ENCODE measurements at places on chromosomes 1 and 21.

DNA sequence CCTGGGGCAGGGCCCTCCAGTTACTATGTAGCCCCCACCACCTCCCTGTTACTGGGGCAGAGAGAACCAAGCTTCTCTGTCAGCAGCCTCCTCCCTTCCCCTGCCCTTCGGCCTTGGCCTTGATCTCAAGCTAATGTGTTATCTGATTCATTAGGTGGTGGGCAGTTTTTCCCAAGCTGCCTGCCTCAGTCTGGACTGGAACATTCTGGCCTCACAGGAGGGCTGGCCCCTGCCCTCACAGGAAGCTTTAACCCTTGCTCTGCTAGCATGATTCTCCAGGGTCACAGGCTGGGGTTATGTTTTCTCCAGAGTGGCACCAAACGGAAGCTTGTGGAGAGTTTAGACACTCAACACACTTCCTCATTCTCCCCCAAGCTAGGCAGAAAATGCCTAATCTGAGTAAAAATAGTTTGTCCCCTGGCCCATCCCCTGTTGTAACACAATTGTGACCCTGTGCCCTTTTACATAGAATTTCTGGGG is 37.2 kb upstream of the SLC6A9 start:
- DNase-seq: peak; percentile 36

- DNase-seq: no peak
These were observed 105.0 kb downstream of the COP1 start for GRCh38 chr1:176101951-176102642.

DNA sequence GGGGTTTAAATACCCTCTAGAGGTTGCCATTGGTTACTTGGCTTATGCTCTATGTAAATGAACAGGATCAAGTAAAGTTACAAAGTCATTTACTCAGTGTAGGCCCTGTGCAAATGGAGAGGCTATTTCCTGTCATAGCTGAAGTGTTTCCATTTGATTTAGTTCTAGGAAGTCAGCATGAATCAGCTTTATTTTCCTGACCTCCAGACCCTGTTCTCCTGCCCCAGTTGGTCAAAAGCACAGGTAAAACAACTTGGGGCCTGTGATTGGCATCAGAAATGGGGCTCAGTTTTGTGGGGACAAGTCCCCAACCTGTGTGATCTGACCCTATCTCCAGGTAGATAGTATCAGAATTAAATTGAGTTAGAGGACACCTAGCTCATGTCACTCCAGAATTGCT is 239.9 kb downstream of the HHAT start:
- no peak for DNase-seq

DNA sequence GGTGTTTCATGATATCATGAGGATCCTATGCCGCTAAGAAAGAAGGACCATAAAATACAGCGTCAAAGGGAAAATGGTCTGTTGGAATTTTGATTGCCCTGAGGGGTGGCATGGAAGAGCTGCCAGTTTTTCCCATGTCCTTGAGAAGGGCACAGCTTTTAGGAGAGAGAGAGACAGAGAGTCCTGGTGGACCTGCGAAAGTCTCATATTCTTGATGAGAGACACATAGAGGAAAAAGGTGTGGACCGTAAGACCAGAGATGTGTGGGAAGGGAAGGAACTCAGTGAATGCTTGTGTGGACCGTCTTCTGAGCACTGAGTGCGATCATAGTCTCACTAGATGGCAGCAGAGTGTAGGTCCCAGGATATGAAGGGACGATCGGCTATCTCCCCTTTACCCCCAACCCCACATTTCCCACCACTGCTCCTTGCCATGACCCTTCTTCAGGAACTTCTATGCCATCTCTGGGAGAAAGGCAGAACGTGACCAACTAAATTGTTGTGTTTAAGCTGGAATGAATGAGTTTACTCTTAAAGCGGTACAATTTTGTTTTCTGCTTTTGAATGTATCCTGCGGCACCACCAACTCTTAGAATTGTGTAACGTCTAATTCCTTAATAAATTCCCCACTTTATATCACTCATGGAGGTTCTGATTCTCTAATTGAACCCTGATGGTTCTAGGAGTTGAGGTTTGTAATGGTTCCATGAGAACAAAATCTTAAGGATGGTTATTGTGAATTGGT is 117.7 kb downstream of the CTH start:
- DNase-seq: no peak

- no peak for DNase-seq
These were observed 97.4 kb upstream of the KRTAP19-8 start for GRCh38 chr21:31135531-31136184.

- no peak for DNase-seq
These were observed 23.2 kb upstream of the DENND1B start for GRCh38 chr1:197798492-197798891.

GRCh38 chr1:121444096-121444495 is 259.3 kb downstream of the SRGAP2C start:
- DNase-seq: no peak

DNA sequence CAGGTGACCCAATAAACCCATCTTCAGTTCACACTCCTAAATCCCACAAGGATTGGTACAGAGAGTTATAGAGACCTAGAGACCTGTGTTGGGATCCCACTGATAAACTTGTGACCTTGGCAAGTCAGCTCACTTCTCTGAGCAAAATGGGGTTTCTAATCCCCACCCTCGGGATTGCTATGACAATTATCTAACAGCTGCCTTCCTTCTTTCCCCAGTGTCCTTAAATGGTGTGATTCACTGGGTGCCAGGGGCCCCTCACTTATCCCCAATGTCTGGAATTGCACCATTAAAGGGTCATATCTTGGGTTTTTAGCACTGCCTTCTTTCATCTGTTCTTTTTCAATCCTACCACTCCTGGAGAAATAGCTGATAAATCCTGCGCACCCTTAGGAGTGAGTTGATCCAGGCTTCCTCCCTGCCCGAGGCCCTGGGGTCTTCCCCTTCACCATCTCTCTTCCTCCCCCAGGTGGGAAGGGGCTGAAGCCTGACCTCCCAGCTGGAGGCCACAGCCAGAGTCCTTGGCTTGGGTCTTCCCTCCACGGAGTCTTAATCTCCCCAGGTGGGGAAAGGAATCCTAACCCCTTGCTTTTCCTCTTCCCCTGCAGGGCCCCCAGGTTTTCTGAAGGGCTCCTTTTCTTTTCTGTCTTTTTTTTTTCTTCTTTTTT is 39.7 kb downstream of the LACTBL1 start:
- no peak for DNase-seq

- DNase-seq: peak; percentile 50
These were observed 74.0 kb upstream of the SAMSN1 start for GRCh38 chr21:14620152-14620551.

GRCh38 chr1:16967095-16967575 is 13.3 kb downstream of the MFAP2 start:
- no peak for DNase-seq

GRCh38 chr21:46503922-46504550 is 45.3 kb downstream of the DIP2A start:
- DNase-seq: peak; percentile 55

DNA sequence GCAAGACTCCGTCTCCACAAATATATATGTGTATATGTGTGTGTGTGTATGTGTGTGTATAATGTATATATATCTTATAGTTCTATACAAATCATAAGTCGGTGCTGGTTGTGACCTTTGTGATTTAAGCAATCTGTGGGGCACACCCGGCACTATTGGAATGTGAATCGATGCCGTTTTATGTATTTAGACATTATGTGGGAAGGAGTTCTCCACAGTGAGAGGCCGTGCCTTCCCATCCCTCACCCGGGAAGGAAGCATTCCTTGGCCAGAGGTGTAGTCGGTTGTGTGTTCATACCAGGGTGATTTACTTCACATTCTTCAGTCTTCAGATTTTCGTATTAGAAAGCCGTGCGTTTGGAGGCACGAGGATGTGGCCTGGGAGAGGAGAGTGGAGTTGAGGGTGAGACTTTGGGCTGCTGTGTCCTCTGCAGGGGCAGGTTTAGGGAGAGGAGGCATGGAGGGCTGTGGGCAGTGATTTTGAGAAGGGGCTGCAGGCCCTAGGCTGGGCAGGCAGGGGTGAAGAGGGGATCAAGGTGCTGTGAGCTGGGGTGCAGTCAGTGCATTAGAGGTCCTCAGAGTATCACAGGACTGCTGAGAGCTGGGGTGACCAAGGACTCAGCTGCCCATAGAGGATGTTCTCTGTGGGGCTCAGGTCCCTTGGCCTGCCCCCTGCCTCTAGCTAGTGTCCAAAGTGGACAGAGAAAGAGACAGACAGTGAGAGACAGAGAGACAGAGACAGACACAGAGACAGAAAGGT is 57.7 kb downstream of the TRIM11 start:
- DNase-seq: no peak

GRCh38 chr1:17239420-17239819 is 9.5 kb upstream of the PADI3 start:
- peak; percentile 55 for DNase-seq

- no peak for DNase-seq
These were observed 131.3 kb downstream of the CACHD1 start for GRCh38 chr1:64601207-64601606.

- DNase-seq: no peak
These were observed 226.5 kb downstream of the FOXD2 start for GRCh38 chr1:47664356-47664755.

DNA sequence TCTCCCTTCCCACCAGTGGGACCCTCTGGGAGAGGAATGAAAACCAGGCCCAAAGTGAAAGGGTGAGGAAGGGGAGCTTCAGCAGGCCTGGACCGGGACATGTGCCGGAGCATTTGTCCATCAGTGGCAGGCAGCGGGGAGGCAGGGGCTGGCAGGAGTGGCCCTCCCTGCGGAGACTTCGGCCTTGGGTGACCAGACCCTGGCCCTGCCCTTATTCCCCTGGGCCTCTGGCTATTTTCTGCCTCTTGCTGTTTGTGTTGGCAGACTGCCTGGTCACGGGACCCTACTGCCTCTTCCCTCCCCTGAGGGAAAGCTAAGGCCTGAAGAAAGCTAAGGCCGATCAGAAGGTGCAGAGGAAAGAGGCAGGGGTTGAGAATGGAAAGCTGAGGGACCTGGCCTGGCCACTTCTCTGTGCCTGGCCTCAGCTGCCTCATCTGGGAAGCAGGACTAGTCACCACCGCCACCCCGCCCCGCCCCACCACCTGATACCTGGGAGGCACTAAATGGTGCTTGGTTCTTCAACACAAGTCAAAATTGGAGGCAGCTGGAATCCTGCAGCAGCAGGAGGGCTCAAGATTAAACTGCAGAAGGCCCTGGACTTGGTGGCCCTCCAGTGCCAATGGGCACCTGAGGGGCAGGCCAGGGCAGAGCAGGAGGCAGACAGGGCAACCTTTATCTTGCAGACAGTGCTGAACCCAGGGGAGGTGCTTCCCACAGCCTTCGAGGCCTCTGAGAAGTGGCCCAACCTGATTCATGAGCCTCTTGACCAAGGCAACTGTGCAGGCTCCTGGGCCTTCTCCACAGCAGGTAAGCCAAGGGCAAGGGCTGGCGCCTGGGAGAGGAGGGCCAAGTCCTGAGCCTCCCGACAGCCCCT is 7.9 kb downstream of the TINAGL1 start:
- no peak for DNase-seq

GRCh38 chr1:211009944-211010343 is 124.0 kb downstream of the KCNH1 start:
- no peak for DNase-seq

DNA sequence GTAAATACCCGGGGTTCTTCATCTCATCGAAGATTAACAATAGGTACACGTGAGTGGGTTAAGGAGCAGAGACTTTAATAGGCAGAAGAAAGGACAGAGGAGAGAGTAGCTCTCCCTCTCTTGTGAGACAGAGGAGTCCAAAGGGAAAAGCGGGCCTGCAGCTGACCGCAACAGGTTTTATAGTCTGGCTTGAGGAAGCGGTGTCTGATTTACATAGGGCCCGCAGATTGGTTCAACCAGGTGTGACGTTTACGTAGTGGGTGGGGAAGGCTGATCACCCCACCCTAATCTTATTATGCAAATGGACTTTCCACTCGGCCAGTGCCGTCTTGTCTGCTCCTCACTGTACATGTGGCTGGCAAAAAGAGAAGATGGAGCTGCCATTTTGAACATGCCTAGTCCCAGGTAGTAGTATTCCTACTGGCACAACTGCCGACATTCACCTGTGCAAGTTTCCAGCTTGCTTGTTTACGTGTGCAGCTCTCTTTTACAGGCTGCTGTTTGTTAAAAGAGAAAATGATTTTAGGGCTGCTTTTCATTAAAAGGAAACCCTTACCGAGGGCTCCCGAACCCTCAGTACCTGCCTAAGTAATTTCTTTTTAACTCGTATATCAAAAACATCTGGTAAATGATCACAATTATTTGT is 10.6 kb downstream of the CDC14A start:
- DNase-seq: no peak

- DNase-seq: no peak
These were observed 5.3 kb upstream of the AMIGO1 start for GRCh38 chr1:109514846-109515245.

GRCh38 chr1:112722601-112723510 is 7.7 kb upstream of the PPM1J start:
- DNase-seq: no peak

GRCh38 chr1:241308471-241308870 is 48.5 kb downstream of the RGS7 start:
- DNase-seq: no peak

DNA sequence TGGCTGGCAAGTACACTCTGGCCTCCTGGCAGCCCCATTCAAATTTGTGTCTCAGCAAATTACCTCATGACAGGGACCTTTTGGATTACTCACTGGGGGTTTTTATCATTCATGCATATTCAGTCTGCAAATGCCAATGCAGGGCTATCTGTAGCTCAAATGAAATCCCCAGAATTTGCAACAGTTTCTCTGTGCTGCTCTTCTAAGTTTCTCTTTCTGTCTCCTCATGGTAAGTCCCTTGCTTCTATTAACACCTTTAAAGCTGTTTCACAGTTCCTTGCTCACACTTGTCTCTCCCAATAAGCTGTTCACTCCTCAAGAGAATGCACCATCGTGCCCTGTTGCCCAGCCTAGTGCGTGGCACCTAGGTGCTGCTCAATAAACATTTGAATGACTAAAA is 3.3 kb upstream of the FAM78B start:
- DNase-seq: peak; percentile 51

DNA sequence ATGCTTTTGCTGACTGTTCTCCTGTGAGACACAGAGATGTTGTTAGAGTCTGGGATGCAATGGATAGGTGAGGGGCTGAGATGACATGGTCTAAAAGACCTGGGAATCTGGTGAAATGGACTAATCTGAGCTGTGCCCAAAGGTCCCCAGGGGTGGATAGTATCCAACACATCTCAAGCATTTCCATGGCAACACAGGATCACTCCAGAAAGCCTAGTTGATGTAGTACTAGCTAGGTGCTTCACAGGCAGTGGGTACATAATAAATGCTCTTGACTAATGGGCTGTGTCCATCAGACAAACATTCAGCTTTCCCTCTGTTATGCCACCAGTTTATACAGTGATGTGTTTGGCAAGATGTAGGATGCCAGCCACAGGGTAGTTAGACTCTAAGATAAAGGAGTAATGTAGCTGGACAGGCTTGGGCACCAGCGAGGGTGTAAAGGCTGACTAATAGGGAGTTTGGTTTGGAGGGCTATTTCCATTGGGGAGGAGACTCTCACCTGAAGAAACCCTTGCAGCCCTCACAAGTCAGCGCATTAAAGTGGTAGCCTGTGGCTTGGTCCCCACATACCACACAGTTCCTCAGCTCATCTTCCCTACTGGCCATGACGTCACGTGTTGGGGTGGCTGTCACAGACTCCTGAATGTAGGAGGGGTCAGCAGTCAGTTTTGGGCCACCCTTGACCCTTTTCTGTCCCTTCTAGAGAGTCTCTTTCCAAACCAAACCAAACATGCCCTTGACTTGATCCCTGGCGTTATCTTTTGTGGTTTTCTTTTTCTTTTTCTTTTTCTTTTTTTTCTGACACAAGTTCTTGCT is 1.8 kb downstream of the NR1I3 start:
- DNase-seq: no peak

- no peak for DNase-seq
These were observed 44.9 kb downstream of the ARHGEF11 start for GRCh38 chr1:157000686-157001085.
